Neural cell (in vitro differentiated cells): ENCODE measurements at places on chromosomes 3 and 15. TPM values are rescaled to one million over a fixed set of nuclear protein-coding genes. Genes with fewer than 3 reads are reported as not detected.

Gene KNG1
- not detected in 2 replicates for polyA plus RNA-seq

Gene ACSBG1
- 0.04 and 0.32 TPM in 2 replicates for polyA plus RNA-seq

Gene FAM107A
- 0.16 and 0.34 TPM in 2 replicates for polyA plus RNA-seq

Gene MED12L
- polyA plus RNA-seq: 28.5 and 35.5 TPM in 2 replicates

Gene ALAS1
- 66.0 and 66.7 TPM in 2 replicates for polyA plus RNA-seq

Gene PARP15
- polyA plus RNA-seq: not detected in 2 replicates

Gene CLDN16
- polyA plus RNA-seq: not detected in 2 replicates

Gene KCNMB2
- polyA plus RNA-seq: 0.64 and 0.93 TPM in 2 replicates
